ENCODE measurements at places on chromosomes 13 and 19. TPM values are rescaled to one million over a fixed set of nuclear protein-coding genes. Genes with fewer than 3 reads are reported as not detected.

DNA sequence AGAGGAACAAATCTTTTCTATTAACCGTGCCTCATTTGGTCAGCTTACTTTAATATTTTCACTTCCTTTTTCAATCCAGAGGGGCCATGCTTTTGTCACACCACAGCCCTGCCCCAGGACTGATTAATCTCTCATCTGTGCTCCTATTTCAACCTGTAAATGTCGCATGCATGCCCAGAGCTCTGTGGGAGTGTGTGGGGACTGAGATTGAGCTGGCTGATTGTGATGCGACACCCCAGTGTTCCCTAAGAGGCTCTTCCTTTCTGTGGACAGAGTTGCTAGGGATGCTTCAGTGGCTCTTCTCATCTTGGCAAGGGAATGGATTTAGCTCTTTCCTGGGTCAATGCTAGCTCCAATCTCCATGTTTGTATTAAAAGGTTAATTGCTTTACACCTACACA lies 249.6 kb downstream of the TDRD3 start:
- DNase-seq = no peak

- DNase-seq = no peak
Observed at GRCh38 chr19:1248139-1248785, at the start of gene MIDN. Gene MIDN (plus strand): TSS chr19:1248583. CDS start chr19:1250297, 1,714 bp downstream.

DNA sequence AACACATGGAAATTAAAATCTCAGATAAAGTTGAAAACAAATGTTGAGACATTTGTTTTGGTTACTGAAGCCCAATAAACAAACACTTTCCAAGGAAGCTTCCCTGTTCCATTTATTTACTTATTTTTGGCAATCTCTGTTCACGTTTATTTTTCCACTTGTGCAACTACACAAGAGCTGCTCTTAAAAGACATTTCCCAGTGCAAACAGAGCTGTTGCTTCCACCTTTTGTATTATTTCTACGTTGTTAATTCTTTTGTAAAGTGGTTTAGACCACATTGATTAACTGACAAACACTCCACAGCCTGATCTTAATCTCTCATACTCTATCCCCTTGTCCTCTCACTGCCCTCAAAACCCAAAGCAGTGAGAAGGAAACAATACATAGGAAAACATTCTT lies 757.6 kb downstream of the LIG4 start:
- DNase-seq = no peak

KIRREL2 gene
- 1.6 TPM for polyA plus RNA-seq

KCNJ14 gene
- 1.2 TPM for polyA plus RNA-seq

DNA sequence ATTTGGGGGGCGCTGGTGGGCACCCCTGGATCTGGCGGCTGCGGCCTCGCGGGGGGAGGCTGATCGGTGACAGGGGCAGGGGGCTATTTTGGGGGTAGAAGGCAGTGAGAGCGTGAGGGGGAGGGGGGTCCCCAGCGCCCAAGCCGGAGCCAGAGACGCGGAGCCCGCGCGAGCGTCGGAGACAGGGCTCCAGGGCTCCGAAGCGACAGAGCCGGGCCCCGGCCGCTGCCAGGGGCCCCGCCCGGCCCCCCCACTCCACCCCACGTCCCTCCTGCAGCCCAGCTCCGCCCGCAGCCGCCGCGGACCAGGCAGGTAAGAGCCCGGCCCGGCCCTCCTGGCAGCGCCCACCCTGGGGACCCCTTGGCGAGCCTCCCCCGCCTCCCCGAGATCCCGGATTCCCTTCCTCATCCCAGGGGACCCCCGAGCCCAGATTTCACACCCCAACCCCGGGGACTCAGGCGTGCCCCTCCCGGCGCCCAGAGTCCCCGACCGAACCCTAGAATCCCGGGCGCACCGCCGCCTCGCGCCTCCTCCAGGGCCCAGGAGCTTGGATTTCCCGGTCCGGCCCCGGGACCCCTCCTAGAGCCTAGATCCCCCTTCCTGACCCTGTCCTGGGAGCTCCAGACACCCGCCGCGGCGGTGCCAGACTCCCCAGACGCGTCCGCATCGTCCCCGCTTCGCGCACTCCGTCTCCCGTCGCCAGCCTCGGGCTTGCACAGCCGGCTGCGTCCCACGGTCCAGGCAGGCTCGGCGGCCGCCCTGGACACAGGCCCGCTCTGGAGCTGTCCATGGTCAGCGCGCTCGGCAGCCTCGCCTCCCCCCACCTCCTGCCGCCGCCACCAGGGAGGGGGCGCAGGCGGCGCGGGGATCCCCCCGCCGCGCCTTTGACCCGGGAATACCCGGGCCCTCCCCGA lies at the start of gene PPFIA3:
PPFIA3 (plus strand) TSS at position 134 of the 914 bp plus-strand sequence. CDS start 8,330 bp downstream, outside the sequence.
- no peak for DNase-seq

SIGLEC5 gene
- 0.60 TPM for polyA plus RNA-seq

- no peak for DNase-seq
Observed at GRCh38 chr13:61410669-61411297, 4.9 kb downstream of the PCDH20 start.

GRCh38 chr13:71758828-71759227 lies 108.2 kb downstream of the DACH1 start:
- DNase-seq = no peak

DNA sequence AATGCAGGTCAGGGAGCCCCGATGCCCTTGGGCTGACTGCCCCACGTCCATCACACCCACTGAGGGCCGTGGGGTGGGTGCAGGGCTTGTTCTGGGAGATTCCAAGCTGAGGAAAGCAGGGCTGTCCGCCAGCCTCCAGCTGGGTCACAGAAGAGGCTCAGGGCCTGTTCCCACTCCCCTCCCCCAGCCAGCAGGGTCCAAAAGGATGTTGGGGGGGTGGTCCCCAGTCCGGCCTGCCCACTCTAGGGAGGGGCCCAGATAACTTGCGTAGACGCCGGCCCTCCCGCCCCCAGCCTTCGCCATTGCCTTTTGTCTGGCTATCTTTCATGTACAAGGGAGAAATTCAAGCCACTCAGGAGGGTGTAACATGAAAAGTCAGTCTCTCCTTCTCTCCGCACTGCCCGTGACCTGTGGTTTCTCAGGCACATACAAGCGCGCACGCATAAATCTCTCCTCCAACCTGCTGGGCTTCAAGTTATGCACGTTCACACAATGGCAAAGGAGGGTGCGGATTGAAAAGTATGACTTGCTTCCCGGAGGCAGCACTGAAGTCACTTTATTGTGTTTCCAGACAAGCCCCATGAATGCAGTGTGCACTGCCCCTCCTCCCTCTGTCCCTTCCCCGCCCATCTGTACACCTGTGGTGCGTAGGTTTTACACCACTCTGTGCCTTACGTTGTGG lies 20.2 kb downstream of the CARM1 start:
- DNase-seq = peak; percentile 31

Measured in right lung (tissue), 10 donors.